ENCODE measurements at places on chromosomes 3 and 15.

DNA sequence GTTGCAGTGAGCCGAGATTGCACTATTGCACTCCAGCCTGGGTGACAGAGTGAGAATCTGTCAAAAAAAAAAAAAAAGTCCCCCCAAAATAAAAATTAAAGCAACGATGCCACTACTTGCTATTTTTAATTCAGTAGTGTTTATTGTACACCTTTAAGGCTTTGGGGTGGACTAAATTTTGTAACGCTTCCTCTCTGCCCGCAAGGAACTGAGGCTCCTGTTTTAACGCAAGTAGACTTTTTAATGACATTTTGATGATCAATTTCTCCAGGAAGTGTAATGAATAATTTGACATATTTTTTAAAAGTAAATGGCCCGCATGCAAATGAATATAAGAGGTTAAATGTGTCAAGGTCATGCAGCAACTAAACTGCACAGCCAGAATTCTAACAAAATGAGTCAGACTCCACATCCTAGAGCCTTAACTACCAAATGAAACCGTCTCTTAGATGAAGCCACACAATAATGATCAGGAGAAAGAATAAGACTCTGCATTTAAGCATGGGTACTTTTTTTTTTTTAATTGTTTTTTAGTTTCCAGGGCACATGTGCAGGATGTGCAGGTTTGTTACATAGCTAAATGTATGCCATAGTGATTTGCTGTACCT lies 96.8 kb upstream of the LMOD3 start:
- DNase-seq: no peak

DNA sequence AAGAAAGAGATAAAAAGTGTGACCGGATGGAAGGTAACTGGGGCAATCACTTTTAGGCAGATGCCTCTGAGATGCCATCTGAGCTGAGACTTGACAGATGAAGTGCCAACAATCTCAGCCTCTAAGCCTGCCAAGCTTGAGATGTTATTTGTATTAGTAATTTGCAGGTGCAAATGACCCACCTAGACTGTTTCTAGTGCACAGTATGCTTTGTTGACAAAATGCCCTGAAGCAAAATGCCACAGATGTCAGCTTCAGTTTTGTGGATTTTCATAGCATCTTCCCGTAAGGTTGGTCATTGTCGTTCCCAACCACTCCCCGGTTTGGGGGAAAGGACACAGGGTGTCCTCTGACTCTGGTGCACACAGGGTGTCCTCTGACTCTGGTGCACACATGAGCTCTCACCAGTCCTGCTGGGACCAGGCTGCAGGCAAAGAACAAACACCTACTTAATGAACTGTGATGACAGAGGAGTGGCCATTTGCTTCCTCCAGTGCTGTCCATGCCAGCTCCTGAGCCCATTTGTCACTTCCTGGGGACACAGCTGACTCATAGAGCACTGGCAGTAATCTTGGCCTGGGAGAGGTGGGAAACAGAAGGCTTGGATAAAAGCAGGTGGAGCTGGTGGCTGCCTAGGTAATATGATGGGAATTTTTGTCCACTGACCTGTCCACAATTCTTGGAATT lies 16.7 kb upstream of the PPP1R2 start:
- no peak for DNase-seq

DNA sequence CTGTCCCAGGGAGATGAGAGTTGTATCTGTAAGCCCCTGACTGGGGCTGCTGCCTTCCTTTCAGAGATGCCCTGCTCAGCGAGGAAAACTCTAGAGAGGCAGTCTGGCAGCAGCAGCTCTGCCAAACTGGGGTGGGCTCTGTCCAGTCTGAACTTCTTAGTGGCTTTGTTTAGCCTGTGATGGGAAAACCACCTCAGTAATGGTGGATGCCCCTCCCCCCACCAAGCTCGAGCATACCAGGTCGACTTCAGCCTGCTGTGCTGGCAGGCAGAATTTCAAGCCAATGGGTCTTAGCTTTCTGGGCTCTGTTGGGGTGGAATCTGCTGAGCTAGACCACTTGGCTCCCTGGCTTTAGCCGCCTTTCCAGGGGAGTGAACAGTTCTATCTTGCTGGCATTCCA lies 218.3 kb downstream of the TUSC7 start:
- no peak for DNase-seq

- DNase-seq: no peak
Measured at GRCh38 chr3:80445053-80445452, 677.3 kb upstream of the ROBO1 start.

- DNase-seq: no peak
Measured at GRCh38 chr3:155230382-155230781, 63.1 kb downstream of the STRIT1 start.

Measured in epithelial cell of proximal tubule (primary cell).